Activated effector memory CD4-positive, alpha-beta T cell treated with Interleukin-2 at 50 U/mL for 16 hours (primary cell): ENCODE measurements at places on chromosomes 1 and 21.

GRCh38 chr1:115426231-115426771, 88.3 kb upstream of the NGF start:
- DNase-seq, result no peak

DNA sequence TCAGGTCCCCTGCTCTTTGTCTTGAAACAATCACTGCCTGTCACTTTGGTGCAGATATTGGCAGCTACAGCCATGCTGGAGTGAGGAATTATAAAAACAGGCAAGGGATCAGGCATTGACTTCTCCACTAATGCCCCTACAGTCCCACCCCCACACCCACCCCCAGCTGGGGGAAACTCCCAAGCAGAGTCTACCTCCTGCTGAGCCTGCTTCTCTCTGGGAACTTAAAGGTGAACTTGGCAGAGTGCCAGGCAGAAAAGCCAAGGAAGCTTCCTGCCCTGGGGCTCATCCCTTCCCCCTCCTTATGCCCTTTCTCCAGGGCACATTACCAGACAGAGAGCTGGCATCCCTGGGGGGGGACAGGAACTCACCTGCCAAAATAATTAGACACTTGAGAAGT, 6.7 kb downstream of the NCMAP start:
- no peak for DNase-seq

- DNase-seq, result no peak
These were observed 83.4 kb upstream of the ACTL8 start for GRCh38 chr1:17671741-17672140.

DNA sequence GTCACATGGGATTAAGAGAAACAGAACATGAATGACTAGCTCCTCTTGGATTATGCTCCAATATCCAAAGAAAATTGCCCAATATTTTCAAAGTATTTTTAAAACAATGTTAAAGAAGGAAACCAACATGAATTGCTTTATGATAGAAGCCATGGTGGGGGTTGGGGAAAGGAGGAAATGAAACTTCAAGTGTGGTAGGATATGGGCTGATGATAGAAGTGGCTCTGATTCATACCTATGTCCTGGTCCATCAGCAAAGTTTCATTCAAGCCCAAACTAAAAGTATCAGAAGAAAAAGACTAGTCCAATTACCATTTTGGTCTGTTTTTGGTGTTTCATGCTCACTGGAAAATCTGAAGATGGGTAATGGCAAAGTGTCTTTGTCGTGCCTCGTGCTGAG, 104.2 kb upstream of the PROX1 start:
- DNase-seq, result no peak

DNA sequence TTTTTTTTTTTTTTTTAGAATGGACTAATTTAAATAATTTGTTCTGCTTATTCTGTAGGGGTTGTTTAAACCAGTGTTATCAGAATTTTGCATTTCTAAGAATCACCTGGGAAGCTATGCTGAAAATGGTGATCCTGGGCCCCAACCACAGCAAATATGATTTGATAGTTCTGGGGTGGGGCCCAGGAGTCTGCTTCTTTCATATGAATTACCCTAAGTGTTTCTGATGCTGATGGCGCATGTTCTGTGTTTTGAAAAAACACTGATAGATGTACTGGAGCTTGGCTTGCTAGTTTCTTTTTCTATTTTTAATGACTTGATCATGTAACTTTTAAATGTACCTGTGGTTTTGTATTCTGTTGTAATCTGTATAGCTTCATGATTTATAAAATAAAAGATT, 89.3 kb downstream of the CDC14A start:
- DNase-seq, result peak; percentile 23

GRCh38 chr1:162466797-162467196, 30.8 kb upstream of the UHMK1 start:
- no peak for DNase-seq

DNA sequence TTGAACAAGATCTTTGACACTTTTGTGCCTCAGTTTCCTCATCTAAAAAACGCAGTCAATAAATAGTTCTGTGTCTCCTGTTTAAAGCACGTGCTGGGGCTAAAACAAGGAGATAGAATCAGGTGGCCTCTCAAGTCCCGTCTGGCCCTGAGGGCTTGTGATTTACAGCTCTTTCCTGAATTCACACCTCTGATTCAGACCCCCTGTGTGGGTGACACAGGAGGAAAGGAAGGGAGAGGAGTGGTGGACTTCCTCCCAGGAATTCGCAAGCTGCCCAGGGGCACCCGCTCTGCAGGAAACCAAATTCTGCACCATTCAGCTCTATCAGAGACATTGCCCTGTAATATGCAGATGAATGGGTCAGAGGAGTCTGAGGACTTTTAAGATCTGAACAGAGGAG, 5.2 kb upstream of the PRR9 start:
- no peak for DNase-seq
